ENCODE measurements at places on chromosomes 3 and 15.

DNA sequence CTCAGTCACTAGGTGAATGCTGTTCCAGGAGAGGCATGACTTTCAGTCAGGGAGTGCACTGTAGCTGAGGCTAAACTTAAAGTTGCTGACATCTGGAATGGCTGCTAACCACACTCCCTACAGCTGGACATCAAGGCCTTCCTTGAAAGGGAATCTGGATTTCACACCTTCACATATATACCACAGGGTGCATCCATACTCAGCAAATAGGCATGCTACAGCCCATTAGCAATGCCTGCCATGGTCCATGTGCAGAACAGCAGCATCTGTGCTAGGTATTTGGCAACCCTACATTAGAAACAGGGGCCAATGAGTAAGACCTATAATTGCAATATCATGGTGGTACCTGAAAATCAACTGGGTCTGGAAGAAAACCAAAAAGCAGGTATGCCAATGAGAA is 74.8 kb downstream of the SNTN start:
- DNase-seq: no peak

- no peak for DNase-seq
Measured at GRCh38 chr15:100073982-100074381, 267.8 kb downstream of the ADAMTS17 start.

DNA sequence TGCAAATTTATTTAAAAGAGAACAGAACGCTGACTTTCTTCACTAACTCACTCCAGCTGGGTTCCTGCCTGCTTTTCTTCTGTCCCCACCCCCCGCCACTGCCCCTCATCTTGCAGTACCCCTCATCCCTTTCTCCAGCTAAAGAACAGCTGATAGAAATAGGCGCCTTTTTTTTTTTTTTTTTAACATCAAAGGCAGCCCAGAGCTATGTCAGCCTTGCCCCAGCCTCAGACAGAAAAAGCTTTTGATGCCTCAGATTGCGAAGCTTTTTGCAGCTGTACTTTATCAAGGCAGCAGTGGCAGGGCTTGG is 1.8 kb downstream of the CADPS start:
- no peak for DNase-seq

DNA sequence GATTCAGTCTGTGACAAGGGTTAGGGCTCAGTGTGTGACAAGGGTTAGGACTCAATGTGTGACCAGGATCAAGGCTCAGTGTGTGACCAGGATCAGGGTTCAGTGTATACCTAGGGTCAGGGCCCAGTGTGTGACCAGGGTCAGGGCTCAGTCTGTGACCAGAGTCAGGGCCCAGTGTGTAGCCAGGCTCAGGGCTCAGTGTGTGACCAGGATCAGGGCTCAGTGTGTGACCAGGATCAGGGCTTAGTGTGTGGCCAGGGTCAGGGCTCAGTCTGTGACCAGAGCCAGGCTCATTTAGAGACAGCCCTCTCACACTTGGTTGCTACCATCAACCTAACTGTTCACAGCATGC is 24.2 kb downstream of the LOXL1 start:
- DNase-seq: no peak

- no peak for DNase-seq
Measured at GRCh38 chr3:8485943-8486342, 15.7 kb upstream of the LMCD1 start.

GRCh38 chr15:32029862-32030781 is at the start of gene CHRNA7:
Gene CHRNA7 (plus strand): TSS chr15:32030515. CDS start chr15:32030595, 80 bp downstream.
- DNase-seq: no peak

DNA sequence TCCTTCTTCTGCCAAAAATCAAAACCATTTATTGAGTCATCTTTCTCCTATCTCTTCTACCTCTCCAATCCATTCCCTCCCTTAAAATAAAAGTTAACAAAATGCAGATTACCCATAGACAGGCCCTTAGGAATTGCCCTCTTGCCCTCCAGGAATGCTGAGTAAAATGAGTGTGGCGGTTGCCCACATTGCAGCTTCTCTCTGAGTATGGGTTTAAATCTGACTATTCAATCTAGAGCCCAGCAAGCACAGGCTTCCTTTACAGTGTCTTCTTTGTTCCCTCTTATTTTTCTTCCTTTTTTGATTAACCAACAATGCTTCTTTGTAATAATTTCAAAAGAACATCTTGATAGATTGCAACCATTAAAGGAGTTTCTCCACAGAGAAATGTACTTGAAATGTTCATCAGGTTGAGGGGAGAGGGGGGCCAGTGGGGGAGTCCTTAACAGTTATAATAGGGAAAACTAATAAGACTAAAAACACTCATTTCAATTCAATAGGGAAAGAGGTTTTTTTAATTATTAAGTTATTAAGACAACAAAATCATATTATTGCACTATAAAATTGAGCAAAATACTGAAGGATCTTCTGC is 135.3 kb upstream of the LMCD1 start:
- DNase-seq: no peak

DNA sequence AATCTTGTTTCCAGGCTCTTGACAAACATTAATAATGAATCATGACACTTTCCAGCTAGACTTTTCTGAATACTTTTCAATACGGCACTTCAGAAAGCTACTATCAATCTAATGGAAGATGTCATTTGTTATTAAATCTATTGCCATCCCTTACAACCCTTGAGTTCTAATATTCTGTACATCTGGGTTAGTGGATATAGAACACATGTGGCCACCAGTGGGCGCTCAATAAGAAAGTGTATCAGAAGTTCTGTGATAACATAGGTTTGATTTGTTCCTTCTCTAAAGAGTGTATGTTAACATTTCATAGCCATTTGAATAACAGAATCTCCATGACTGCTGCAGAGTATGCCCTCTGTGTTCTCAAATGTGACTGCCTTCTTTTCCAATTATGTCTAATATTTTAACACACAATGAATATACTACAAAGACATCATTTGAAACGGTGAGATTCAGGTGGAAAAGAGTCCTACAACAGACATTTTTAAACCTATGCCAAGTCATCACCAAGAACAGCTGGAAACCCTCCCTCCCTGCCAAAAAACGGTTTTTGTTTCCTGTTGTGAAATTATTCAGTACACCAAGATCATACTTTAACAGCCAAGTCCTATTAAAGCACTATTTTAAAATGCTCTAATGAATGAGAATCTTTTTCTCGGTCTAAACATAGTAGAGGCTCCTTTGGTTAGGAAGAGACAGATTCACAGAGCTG is 22.2 kb downstream of the ALDH1A2 start:
- no peak for DNase-seq

DNA sequence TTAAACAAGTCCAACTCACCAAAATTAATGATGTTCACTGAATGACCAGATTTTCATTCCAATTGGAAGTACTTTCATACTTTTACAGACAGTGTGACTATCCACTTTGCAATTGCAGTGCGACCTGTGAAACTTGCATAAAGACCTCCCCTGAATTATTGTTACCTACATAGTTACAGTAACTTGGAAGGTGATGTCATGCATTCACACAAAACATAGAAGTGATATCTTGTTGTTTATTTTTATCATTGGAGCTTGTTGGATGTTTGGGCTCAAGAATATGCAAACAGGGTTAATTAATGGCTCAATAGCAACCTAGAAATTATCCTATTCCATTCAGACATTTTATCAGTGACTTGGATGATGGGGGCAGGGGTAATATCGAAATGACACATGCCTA is 470.9 kb downstream of the MECOM start:
- DNase-seq: no peak

DNA sequence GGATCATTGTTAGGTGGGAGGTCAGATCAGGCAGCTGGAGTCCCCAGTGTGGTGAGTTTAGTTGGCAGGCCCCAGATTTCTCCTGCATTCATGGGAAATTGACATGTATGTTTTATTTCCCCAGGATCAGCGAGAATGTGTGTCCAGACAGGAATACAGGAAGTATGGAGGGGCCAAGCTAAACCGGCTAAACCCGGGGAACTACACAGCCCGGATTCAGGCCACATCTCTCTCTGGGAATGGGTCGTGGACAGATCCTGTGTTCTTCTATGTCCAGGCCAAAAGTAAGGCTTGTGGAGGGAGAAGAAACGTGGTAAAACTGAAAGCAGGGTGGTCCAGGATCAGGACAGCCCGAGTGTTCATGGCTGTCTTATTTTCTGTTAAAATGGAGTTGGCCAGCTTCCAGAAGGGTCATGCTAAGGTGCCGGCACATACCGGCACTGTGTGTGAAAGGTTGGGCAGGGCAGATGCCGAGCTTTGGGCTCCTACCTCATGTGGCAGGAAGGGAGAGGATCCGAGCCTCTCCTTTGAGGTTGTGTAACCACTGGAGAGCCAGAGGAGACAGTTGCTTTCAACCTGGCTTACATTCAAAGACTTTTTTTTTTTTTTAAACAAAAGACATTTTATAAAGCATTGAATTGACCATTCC is 83.1 kb downstream of the PGPEP1L start:
- DNase-seq: no peak

DNA sequence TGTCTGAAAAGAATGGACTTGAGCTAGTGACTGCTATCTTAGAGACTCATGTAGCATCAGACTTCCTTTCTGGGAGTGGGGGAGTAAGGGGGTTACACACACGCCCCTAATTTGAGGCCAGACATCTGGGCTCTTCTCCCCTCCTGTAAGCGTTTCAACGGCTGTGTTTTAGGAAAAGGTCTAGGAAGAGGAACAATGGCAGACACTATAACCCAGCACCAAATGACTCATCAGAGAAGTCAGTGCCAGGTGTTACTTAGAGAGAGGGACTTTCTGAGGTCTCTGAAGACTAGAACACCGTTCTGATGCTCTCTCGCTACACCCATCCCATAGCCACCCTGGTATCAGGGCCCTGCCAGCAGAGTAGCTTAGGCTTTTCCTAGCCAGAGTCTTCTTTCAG is 65.5 kb downstream of the SSUH2 start:
- no peak for DNase-seq

GRCh38 chr15:72338617-72339321 is 18.8 kb upstream of the CELF6 start:
- no peak for DNase-seq

DNA sequence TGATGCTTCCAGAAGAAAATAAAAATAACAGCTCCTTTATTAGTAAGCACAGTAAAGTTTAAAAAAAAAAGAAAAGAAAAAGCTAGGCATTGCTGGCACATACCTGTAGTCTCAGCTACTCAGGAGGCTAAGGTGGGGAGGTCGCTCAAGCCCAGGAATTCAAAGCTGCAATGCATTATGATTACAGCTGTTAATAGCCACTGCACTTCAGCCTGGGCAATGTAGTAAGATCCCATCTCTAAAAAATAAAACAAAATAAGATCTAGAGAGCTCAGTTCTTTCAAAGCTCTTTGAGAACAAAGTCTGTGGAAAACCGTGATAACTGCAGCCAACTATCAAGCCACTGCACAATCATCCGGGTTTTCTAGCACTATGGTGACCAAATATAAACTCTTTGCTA is 212.2 kb downstream of the ZMAT3 start:
- DNase-seq: no peak

- DNase-seq: no peak
Measured at GRCh38 chr3:5170975-5171374, 16.5 kb upstream of the EDEM1 start.

- DNase-seq: no peak
Measured at GRCh38 chr3:196988241-196989029, 19.8 kb upstream of the PIGZ start.

DNA sequence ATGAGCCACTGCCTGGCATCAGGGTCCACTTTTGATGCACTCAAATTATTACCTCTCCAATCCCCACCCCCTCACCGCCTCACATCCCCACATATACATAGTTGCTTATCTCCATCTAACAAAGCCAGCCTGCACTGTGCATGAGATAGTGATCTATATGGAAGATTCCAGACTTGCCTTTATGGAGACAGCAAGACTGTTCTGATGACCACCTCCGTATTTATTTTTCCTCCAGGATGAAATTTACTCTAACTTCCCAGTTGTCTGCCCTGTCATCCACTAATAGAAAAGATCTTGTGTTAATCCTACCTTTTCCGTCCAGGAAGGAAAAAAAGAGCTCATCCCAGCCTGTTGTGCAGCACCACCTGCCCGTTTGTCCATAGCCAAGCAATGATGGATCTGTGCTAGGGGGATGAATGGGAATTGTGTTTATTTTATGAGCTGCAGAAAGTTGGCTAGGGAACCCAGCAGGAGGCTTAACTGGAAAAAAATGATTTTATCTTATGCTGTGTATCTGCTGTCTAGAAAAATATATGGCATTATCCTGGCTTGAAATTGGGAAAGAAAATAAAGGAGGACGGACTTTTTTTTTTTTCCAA is 114.5 kb downstream of the CD47 start:
- no peak for DNase-seq

DNA sequence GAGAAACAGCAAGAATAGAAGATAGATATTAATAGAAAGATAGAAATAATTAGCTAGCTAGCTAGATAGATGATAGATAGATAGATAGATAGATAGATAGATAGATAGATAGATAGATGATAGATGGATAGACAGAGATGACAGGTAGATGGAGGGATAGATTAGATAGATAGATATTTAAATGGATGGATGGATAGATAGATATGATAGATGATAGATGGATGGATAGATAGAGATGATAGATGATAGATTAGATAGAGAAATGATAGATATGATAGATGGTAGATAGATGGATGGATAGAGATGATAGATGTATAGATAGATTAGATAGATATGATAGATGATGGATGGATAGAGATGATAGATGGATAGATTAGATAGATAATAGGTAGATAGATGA is 8.3 kb upstream of the ATP10A start:
- DNase-seq: no peak

DNA sequence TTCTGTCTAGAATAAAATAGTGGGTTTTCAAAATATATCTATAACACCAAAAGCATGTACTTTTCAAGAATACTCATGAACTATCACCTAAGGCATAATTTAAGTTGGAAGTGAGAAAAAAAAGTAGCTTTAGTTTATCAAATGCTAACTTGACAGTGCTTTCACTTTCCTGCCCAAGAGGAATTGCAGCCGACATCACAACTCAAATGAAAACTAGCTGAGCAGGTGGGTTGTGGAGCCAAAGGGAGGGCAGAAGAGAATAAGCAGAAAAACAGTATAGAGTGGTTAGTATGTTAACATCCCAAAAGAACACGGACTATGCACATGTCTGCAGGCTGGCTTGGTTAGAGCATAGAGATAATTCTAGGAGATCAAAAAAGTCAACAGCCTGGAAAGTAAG is 120.9 kb downstream of the NEDD4 start:
- no peak for DNase-seq
